A549 (cell line): ENCODE measurements at places on chromosomes 7 and 10.

GRCh38 chr7:137025469-137026175 is 157.2 kb downstream of the CHRM2 start:
- DNase-seq: no peak

DNA sequence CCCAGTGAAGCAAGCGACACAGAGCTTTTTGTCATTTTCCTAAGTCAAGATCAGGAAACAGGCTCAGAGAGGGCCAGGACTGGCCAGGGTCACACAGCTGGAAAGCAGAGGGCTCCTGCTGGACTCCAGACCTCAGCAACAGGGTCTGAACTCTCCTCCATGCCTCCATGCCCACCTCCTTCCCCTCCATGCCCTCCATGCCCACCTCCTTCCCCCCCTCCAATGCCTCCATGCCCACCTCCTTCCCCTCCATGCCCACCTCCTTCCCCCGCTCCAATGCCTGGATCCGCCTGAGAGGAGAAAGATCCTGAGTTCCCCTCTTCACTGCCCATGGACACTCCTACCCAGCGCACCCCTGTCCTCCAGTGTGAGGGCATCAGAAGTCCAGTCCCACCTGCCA is 51.3 kb downstream of the OAT start:
- DNase-seq: no peak

DNA sequence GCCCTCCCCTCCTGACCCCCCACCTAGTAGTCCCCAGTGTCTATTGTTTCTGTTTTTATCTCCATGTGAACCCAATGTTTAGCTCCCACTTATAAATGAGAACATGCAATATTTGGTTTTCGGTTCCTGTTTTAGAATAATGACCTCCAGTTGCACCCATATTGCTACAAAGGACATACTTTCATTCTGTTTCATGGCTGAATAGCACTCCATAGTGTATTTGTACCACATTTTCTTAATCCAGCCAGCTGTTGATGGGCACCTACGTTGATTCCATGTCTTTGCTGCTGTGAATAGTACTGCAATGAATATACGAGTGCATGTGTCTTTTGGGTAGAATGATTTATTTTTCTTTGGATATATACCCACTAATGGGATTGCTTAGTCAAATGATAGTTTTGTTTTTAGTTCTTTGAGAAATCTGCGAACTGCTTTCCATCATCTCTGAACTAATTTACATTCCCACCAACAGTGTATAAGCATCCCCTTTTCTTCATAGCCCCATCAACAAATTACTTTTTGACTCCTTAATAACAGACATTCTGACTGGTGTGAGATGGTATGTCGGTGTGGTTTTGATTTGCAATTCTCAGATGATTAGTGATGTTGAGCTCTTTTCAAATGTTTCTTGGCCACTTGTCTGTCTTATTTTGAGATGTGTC is 128.4 kb upstream of the PHYHIPL start:
- DNase-seq: no peak

DNA sequence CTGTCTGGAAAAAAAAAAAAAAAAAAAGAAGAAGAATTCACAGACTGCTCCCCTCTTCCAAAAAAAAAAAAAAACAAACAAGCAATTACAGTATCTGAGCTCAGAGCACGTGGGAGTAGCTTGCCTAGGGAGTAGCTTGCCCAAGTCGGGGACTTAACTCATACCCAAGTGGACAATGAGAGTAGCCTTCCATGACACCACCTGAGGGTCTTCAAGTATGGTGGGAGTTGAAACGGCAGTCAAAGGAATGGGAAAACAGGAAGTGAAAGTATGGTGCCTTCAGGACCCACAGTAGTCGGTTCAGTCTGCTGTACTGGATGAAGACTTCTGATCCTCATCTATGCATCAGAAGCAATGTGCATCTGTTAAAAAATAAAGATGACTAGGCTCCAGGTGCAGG is 10.6 kb downstream of the VOPP1 start:
- DNase-seq: no peak

DNA sequence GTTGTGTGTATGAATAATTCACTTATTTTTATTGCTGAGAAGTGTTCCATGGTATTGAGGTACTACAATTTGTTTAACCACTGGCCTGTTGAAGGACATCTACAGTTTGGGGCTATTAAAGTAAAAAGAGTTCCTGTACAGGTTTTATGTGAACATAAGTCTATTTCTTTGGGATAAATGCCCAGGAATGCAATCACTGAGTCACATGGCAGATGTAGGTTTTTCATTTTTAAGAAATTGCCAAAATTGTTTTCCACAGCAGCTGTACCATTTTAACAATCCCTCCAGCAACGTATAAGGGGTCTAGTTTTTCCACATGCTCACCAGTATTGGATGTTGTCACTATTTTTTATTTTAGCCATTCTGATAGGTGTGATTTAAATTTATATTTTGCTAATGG is 243.9 kb downstream of the TNS3 start:
- no peak for DNase-seq

- DNase-seq: no peak
These were observed 278.8 kb downstream of the CACNA2D1 start for GRCh38 chr7:82164813-82165212.

- DNase-seq: no peak
These were observed 9.0 kb upstream of the BLVRA start for GRCh38 chr7:43749383-43749940.

DNA sequence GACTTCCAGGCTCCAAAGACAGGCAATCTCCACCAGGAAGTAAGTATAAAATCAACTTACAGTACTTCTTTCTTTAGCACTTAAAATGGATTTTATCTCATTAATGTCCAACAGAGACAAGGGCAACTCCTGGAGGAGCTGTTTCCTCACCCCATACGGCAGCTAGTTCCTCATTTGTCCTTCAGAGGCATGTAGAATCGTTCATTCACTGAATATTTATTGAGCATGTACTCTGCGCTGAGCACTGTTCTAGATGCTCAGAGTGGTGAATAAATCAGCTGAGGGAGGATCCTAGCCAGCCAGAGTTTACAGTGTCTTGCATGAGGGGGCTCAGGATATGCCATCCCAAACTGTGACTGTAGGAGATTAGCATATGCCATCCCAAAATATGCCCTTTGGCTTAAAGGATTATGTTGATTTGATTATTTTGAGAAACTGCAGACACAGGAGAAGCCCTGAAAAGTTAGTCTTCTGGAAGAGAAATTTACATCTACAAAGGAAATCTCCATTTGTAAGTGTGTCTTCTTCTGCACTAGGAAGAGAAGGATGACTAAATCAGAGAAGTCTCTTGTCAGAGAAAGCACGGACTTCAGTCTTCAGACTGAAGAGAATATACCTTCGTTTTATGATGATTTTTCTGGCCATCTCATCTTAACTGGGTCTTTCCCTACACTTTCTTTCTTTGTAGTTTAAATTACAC is 66.9 kb downstream of the BAMBI start:
- no peak for DNase-seq

DNA sequence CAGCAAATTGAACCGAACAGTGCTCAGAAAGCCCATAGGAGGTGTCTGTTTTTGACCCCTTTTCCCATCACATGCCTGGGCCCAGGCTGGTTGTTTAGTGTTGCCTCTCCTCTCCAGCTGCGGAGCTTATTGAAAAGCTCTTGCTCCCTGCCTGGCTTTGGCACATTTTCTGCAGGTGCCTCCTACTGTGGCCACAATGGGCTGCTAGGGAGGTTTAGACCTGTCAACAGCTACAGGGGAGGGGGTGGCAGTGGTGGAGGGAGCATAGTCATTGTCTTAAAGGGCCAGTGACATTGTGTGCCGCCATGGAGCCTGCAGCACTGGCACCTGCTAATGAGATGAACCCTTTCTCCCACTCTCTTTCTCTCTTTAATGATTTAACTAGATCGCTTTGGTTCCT is 13.2 kb upstream of the ENO4 start:
- DNase-seq: no peak

- no peak for DNase-seq
These were observed 212.9 kb downstream of the COBL start for GRCh38 chr7:51103718-51104117.

GRCh38 chr10:4354382-4354812 is 471.6 kb upstream of the AKR1E2 start:
- peak; percentile 36 for DNase-seq

DNA sequence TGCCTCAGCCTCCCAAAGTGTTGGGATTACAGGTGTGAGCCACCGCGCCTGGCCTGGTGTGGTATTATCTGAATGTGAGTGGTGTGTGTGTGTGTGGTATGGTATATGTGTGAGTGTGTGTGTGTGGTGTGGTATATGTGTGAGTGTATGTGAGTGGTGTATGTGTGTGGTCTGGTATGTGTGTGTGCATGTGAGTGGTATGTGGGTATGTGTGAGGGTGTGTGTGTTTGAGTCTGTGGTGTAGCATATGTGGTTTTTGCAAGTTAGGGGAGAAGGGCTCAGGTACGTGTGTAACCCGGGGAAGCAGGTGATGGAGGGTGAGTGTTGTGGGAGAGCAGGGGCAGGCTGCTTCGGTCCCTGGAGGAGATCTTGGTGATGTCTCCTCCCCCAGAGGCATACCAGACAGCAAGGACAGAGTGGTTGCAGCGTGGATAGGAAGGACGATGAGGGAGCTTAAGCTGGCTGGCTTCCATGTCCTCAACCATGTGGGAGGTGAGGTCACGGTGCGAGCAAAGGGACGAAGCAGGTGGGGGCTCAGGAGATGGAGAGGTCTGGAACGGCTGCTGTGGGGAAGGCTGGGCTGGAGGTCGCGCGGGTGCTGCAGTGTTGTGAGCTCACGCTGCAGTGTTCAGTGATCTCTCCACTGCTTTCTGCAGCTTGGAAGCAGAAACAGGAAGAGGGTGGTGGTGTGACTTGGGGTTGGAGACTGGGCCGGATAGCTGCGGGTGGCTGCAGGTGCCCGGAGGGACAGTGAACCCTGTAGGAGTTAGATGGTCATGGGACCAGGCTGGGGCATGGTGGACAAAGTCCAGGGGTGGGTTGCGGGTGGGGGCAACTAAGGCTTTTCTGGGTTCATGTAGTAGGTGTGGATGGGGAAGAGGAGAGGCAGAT is 5.0 kb downstream of the ZYX start:
- DNase-seq: no peak

- no peak for DNase-seq
These were observed 140.3 kb downstream of the MAPK8 start for GRCh38 chr10:48446785-48447184.

DNA sequence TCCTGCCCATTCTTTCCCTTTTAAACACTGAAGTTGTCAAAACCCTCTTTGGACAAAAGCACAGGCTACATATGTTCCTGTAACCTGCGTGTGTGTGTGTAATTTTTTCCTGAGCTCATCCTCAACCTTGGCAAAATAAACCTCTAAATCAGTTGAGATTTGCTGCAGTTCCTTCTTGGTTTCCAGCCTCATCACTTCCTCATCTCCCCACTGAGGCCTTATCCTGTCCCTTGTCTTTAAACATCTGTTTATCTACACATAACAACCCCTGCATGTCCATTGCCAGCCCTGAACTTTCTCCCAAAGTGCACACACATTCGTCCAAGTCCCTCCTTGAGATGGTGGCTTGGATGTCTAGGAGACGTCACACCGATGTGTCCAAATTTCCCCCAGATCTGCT is 35.5 kb downstream of the LYZL2 start:
- DNase-seq: no peak

GRCh38 chr10:124911124-124912067 is 30.5 kb upstream of the ZRANB1 start:
- no peak for DNase-seq

GRCh38 chr7:128908750-128909624 is 1.5 kb downstream of the KCP start:
- DNase-seq: no peak

DNA sequence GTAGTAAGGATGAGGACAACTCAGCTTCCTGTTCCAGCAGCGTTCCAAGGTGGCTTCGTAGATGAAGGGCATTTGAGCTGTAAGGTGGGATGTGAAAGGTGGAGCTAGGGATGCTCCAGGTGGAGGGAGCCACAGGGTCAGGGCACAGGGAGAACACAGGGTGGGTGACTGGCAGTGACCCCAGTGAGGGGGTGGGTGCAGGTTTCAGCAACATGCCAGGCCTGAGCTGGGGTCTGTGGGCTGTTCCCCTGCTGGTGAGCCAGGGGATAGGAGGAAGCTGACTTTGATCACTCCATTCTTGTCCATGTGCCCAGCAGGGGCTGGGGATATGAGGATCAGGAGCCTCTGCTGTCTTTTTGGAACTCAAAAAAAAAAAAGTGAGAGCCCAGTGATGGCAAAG is 33.2 kb downstream of the CDH23 start:
- DNase-seq: peak; percentile 35

- DNase-seq: peak; percentile 71
These were observed 139.1 kb upstream of the PFKP start for GRCh38 chr10:2927958-2928840.

GRCh38 chr10:18400201-18400905 is 251.0 kb downstream of the NSUN6 start:
- peak; percentile 29 for DNase-seq

DNA sequence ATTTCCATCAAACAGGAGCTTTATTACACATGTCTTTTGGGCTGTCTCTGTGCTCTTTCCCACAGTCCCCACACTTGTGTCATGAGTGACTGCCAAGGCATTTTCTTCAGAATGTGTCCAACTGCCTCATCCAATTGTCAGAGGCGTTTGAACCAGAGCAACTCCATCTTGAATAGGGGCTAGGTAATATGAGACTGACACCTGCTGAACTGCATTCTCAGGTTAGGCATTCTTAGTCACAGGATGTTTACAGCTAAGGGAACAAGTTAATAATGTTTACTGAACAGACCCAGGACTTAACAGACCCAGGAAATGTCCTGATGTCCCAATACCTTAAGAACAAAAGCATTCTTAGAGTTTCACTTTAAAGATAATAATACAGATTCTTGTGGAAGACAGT is 595.5 kb downstream of the REEP3 start:
- DNase-seq: no peak

DNA sequence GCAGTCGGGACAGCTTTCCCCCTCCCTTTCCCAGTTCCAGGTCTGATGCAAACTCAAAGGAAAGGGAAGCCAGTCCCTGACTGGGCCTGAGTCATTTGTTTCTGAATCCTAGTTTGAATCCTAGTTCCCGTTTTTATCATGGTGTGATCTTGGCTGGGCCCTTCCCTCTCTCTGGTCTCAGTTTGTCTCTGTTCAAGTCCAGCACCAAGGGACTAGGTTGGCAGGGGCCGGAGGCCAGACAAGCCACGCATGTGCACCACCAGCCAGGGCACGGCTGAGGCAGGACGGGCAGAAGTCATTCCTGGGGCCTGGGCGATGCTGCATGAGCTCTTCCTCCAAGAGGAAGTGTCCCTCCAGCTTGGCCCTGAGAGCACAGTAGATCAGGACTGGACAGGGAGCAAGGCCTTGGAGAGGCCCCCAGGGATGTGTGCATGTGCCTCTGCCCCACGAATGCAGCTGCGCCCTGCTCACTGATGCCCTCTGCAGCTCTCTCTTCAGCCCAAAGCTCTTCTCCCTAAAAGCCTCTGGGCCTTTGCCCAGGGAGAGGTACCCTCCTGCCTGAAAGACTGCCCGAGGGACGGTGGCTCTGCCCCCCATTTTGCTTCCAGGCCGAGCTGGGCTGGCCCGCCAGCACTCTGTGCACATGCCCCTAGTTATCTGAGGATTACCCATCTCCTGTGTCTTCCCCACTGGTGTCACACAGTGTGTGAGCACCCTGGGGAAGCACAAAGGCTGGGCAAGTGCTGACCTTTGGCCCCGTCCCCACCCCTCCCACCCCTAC is 86.7 kb downstream of the ZMIZ1 start:
- no peak for DNase-seq
